ENCODE measurements at places on chromosomes 1 and 21.

- DNase-seq, result no peak
Observed at GRCh38 chr1:28577052-28577678, 14.9 kb upstream of the RAB42 start.

DNA sequence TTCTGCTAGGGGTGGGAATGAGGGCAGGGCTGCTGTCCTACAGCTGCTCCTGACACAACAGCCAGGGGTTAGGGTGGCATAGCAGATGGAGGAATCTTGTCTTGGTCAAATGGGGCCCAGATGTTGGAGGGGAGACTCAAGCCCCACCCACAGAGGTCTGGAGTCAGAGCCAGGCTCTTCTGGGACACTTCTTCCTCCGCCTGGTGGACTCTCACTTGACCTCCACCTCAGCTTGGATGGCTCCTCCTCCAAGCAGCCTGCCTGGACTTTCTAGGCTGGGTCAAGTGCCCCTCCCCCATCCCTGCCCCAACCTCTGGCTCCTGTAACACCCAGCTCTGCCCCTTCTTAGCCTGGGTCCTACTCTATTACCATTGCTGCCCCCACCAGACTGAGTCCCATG is 35.5 kb downstream of the EPHA2 start:
- DNase-seq, result no peak

GRCh38 chr1:154183046-154183915 is 8.6 kb downstream of the TPM3 start:
- peak; percentile 86 for DNase-seq

DNA sequence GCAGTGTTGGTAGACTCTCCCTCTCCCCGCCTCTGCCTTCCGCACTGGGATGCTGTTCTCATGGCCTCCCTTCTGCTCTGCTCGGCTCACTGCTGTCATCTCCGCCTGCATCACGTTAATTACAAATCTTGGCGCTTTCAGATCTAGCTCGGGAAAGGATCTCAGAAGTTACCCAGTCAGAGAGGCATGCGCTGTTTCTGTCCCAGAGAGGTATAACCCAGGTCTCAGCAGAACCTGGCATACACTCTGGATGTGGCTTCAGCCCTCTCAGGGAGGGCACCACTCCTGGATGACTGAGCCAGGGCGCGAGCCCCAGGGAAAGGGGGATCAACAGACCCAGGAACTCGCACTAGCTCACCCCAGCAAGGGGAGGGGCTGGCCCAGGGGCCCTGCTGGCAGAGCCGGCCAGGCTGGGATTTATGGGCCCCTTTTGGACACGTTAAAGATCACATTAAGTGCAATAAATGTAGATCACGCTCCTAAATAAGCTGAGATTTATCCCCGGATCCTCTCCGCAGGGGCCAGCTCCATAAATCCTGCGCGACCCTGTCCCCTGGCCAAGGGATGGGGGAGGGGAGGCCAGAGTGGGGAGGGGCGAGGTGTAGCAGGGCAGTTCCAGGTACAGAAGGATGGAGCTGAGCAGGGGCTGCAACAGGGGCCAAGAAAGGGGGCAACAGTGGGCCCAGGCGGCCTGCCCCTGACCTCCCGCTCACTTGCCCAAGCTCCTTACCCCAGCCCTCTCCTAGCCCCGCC is 101.3 kb upstream of the ZBTB40 start:
- no peak for DNase-seq

DNA sequence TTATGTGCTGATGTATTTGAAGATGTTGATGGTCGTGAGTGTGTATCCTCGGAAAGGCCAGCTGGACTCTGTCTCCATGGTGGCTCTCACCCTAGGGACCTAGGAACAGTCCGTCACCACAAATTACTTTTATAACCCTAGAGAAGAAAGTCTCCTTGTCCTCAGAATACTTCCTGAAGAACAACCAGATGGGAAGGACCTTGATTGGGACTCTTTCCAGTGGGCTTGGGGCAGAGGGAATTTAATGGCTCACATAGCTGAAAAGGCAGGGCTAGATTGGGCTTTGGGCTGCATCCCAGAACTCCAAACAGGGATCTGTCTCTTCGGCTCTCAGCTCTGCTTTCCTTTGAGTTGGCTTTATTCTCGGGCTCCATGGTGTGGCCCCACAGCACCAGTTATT is 90.8 kb downstream of the TBX19 start:
- no peak for DNase-seq

DNA sequence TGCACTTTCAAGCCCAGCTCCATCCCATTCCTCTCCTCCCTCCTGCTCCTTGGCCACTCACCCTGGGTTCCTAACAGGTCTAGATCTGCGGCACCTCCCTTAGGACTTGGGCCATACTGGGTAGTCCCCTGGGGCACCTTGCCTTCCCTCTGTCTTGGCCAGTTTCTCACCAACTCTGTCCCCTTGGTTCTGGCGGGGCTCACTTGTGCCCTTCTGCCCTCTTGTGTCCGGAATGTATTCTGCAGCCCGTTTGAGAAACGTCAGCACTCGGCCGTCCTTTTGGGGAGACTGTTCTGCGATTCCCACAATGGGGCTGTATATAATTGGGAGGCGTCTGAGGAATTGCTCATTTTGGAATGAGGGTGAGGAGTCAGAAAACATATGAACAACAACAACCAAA is 162.4 kb downstream of the ZSCAN20 start:
- DNase-seq, result no peak

GRCh38 chr1:229092377-229093237 is 178.3 kb upstream of the RAB4A start:
- DNase-seq, result no peak

GRCh38 chr1:182595641-182596240 is 6.7 kb upstream of the RNASEL start:
- no peak for DNase-seq

DNA sequence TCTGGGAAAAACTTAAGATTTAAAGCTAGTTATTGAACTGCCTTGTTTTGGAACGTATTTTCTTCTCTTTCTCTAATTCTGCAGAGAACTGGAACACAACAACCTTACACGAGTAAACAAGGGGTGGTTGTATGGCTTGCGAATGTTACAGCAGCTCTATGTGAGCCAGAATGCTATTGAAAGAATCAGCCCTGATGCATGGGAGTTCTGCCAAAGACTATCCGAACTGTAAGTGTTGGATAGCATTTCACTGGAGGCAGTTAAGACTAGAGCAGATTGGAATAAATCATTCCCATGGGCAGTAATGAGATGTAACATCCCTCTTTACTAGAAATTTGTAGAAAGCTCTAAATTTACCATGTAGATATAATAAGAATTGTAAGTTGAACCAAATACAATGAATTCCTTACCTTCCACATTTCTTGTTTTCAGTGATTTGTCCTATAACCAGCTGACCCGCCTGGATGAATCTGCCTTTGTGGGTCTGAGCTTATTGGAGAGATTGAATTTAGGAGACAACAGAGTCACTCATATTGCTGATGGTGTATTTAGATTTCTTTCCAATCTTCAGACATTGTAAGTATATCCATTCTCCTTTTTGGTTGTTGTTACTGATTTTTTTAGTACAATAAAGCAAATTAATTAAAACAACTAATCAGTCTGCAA is 22.9 kb downstream of the LRIG2 start:
- DNase-seq, result no peak

- peak; percentile 37 for DNase-seq
Observed at GRCh38 chr1:185316163-185317033, 645 bp downstream of the IVNS1ABP start.

- DNase-seq, result no peak
Observed at GRCh38 chr21:21973806-21974205, 975.6 kb downstream of the NCAM2 start.

Data from cerebellar nuclear complex (tissue), 1 donor.